ENCODE measurements at places on chromosomes 4 and X. TPM values are rescaled to one million over a fixed set of nuclear protein-coding genes. Genes with fewer than 3 reads are reported as not detected.

SOX3 gene
- total RNA-seq = not detected

NKX3-2 gene
- 0.06 TPM for total RNA-seq

KIAA1210 gene
- total RNA-seq = not detected

OTC gene
- total RNA-seq = 4.1 TPM

FAM156B gene
- total RNA-seq = 12.4 TPM

ELF4 gene
- total RNA-seq = 12.5 TPM

OPHN1 gene
- 7.6 TPM for total RNA-seq

BANK1 gene
- 2.9 TPM for total RNA-seq

PRPS2 gene
- 53.3 TPM for total RNA-seq

ZNF280C gene
- 3.8 TPM for total RNA-seq

DNA sequence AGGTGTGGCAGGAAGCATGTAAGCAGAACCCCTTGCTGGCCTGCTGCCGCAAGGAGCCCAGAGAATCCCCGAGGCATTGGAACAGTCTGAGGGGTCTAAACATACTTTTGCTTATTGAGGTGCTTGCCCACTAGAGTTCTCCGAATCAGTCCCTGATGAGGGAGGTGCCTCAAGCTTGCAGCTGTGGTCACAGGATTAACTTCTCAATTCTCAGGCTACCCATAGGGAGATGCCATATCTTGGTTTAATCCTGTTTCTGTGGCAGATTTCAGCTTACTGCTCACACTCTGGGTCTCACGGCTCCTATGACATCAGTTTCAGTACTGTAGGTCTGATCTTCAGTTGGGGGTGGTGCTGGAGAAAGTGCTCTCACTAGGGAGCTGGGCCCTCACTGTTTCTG is 39.9 kb downstream of the CCNG2 start:
- no peak for DNase-seq

- no peak for DNase-seq
Measured at GRCh38 chr4:122658818-122659295, 38.0 kb upstream of the IL21 start.

- DNase-seq = no peak
Measured at GRCh38 chrX:136304493-136304892, 3.7 kb downstream of the ADGRG4 start.

DNA sequence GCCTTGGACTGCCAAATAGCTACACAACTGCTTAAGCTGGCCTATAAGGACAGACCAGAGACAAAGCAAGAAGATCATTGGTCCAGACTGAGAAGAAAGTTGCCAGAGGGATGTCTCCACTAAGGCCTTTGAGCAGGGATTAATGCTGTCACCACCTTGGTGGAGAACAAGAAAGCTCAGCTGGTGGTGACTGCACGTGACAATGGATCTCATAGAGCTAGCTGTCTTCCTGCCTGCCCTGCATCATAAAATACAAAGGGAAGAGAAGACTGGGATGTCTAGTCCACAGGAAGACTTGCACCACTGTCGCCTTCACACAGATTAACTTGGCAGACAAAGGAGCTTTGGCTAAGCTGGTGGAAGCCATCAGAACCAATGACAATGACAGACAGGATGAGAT is 40.5 kb upstream of the FAM120C start:
- no peak for DNase-seq

GRCh38 chr4:39032218-39033085 is at the start of gene TMEM156:
TMEM156 (minus strand) TSS chr4:39032409; CDS start chr4:39032313, 96 bp downstream.
- DNase-seq = no peak

DNA sequence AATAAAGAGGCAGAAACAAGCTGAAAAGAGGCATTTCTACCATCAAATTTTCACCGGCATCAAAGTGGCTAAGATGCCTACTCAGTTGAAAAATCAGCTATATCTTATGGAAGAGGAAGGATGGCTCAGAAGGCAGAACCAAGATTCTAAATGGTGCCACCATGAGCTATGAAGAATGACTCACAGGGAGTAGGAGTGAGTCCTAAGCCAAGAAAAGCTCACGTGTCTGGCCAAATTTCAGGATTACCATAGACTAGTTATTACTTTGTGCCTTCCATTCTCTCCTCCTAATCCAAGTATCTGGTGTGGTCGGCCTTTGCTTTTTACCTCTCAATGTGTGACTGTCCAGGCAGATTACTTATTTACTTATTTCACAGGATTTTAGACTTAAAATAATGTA is 54.8 kb downstream of the BMP3 start:
- DNase-seq = no peak

GRCh38 chr4:56229947-56230346 is 157.3 kb downstream of the AASDH start:
- DNase-seq = no peak

DNA sequence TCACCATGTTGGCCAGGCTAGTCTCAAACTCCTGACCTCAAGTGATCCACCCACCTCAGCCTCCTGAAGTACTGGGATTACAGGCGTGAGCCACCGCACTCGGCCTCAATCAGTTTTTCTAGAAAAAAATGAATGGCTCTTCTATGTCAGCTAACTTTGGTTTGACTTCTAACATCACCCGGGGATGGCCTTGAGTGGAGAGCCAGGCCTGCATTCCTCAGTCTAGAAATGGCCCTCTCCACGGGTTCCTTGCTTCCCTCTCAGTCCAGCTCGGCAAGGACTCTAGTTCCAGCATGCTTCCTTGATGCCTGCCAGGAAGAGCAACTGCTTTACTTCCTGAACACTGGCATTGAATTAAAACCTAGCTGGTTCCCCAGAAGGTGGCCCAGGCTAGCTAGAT is 39.0 kb downstream of the SLC25A5 start:
- DNase-seq = no peak

DNA sequence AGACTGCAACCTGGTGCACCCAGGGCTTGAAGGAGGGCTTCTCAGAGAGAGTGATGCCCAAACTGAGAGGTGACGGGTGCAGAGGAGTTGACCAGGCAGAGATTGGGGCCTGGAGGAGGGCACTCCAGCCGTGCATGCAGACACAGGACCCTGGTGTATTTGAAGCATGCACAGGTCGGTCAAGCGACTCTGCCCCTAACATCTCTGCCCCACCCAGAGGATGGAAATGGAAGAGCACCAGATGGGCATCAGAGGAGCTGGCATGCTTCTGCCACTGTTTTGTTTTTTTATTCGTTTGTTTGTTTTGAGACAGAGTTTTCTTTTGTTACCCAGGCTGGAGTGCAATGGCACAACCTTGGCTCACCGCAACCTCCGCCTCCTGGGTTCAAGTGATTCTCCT is 320.9 kb downstream of the EVC2 start:
- DNase-seq = no peak

DNA sequence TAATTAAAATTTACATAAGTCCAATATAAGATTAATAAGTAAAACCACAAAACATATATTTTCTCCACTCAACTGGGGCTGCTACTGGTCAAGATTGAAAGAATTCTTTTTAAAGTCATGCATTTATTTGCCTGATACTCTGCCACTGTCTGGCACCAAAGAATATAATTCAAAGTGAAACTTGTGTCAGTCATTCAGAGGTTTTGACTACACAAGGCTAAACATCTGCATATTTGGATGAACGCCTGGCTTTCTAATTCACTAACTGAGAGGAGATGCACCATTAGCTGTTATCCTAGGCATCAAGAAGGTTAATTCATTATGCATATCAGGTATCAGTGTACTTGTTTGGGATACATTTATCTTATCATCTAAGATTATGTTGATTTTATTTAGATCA is 598.5 kb downstream of the CENPC start:
- no peak for DNase-seq

- no peak for DNase-seq
Measured at GRCh38 chr4:47271291-47271690, 192.2 kb downstream of the COMMD8 start.

GRCh38 chrX:114058988-114059418 is 524.9 kb upstream of the HTR2C start:
- DNase-seq = no peak

- DNase-seq = no peak
Measured at GRCh38 chrX:15988661-15989603, 134.3 kb upstream of the AP1S2 start.

DNA sequence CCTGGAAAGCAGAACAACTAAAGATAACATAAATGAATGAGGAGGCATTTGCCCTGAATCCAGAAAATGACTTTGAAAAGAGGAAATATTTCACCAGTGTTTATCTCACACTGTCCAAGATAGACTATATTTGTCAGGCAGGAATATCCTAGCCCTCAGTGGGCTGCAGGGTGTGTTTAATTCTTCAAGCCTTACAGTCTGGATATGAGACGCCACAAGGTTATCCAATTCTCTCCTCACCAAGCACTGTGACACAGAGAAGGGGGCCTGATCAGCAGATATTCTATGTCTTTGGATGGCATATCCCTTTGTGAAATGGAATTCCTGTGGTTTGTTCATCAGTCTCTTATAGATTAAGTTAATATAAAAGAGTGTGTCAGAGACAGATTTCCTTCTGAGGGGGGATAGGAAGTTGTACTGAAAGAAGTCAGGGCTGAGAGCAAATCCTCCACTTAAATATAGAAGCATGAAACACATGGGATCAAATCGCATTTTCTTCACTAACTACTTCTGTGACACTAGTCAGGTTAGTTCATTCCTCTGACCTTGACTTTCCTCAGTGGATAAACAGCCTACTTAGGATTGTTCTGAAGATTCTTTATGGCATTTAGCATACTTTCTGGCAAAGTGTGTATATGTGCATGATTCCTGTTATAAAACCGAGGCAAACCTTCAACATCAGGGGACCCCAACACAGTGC is 6.8 kb upstream of the G3BP2 start:
- no peak for DNase-seq

GRCh38 chrX:31572360-31572759 is 500.5 kb upstream of the FTHL17 start:
- DNase-seq = no peak

DNA sequence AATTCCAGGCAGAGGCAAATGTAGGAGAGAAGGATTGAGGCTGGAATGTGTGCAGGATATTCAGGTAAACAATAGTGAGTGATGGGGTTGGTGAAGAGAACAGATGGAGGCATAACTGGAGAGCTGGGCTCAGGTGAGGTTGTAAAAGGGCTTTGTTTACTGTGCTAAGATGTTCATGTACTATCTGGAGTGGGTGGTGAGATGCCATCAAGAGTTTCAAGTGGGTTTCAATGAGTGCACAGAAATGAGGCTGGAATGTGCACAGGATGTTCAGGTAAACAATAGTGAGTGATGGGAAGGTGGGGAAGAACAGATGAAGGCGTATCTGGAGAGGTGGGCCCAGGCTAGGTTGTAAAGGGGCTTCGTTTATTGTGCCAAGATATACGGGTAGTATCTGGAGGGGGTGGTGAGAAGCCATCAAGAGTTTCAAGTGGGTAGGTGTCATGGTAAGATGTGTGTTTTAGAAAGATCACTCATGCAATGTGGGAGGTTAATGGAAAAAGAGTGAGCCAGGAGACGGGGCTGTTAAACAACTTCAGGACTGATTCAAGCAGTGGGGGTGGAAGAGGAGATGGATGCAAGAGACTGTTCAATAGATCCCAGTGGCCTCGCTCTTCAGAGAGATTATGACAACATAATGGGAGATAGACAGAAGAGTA is 25.4 kb upstream of the NMU start:
- no peak for DNase-seq

- no peak for DNase-seq
Measured at GRCh38 chr4:189364032-189364449, 576.6 kb upstream of the FRG1 start.

DNA sequence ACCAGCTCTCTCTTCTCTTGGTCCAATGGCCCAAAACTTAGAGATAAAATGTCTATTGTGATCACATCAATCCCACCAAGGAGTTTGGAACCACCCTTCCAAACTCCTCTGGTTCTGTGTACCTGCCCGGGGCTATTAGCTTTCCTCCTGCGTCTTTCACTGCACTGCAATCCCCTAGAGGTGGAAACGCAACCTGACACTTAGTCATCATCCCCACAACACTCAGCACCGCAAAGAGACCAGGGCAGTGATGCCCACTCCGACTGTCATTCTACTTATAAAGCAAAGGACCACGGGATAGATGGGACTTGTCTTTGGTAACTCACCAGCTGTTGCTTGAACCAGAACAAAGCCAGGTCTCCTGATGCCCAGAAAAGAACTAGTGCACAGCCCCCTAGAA is 22.0 kb downstream of the AFAP1 start:
- no peak for DNase-seq

DNA sequence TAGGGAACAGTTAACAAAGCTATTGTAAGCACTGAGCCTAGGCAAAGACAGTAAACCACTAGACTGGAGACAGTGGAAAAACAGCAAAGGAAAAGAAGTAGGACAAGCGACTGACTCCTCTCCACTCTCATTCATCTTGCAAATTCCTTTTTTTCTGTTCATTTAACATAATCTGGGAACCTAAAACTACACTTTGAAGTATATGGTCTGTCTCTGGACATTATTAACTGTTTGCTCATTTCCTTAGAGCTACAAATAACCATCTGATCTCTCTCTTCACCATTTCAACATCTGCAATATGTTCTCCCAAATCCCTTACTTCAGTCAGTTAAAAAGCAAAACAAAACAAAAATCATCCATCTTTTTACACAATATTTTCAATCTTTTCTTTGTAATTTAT is 642 bp downstream of the HMGN5 start:
- DNase-seq = no peak

GRCh38 chr4:122481766-122482405 is 25.4 kb upstream of the IL2 start:
- DNase-seq = no peak

GRCh38 chrX:47239898-47240545 is 7.2 kb downstream of the USP11 start:
- DNase-seq = no peak

DNA sequence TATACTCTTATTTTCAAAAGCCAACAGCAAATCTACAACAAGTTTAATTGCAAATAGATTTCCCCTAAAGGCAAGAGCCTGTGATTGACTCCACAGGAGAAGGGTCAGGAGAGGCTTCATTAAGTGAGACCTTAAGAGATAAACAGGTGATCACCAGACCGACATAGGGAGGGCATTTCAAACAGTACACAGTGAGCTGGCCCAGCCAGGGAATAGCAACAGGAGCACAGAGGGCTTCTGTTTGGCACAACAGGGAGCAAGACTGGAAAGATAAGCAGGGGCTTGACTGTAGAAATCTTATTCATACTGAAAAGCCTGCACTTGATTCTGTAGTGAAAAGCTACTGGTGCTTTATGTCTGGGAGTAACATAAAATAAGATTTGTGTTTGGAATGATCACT is 3.9 kb downstream of the RUFY3 start:
- no peak for DNase-seq

- no peak for DNase-seq
Measured at GRCh38 chr4:164946810-164947209, 30.6 kb downstream of the TRIM61 start.

- DNase-seq = no peak
Measured at GRCh38 chrX:69362354-69362753, 141.8 kb upstream of the NALF2 start.

DNA sequence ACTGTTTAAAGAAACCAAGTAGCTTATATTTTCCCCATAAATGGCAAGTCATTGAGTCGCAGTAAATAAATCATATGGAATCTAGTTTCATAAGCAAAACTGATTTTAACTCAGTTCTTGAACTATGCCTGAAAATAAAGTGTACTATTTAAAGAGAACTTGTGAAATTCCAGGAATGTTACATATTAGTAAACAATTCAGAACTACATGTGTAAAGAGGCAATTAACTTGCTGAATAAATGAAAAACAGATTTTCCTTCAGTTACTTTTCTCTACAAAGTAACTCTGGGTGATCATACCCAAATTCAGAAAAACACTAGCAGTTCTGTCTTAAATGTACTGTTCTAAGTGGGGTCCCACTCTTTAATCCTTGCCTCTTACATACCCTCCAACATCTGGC is 236.1 kb upstream of the EDNRA start:
- no peak for DNase-seq
